ENCODE measurements at places on chromosomes 2 and 18.

DNA sequence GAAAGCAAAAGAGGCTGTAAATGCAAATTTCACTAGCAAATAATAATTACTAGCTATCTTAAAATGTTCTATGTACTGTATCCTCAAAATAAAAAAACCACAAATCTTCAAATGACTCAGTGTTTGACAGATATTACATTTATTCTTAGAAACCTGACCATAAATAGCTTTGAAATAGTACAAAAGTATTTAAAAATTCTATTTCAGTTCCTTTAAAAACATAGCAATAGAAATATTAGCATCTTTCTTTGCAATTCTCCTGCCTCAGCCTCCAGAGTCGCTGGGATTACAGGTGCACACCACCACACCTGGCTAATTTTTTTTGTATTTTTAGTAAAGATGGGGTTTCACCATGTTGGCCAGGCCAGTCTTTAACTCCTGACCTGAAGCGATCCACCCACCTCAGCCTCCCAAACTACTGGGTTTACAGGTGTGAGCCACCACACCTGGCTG, 50.6 kb downstream of the MSH6 start:
- DNase-seq: no peak

- no peak for DNase-seq
Measured at GRCh38 chr2:23803965-23804542, 122.9 kb downstream of the ATAD2B start.

- DNase-seq: no peak
Measured at GRCh38 chr2:54680397-54681041, 42.9 kb upstream of the EML6 start.

GRCh38 chr18:26792661-26793060, 72.8 kb downstream of the AQP4 start:
- DNase-seq: no peak

DNA sequence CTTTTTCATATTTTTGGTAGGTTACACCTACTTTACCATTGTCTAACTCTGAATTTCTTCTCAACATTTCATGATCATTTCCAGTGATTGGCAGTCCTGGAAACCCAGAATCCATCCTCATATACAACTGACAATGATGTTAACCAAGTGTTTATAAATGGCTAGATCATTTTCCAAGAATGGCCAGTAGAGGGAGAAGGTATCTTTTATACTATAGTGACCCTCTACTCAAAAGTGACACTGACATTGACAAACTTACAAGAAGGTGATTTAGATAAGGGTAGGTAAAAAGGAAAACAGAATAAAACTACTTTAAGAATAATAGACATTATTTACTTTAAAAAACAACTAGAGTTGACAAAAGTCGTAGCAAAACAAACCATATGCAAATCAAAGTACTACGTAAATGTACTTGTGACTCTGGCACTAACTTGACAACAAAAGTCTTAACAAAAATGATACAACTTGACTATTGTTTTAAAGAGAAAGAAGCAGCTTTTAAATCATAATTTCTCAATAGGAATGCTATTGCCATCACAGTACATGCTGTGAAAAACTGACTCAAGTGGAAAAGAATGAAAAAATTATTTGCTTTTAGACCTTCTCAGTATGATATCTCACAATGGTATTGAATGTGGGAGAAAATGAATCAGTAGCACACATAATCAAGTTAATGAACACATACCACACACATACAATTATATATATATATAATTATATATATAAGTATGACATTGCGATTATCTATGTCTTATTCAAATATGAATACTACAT, 76.6 kb upstream of the GRB14 start:
- no peak for DNase-seq

- DNase-seq: no peak
Measured at GRCh38 chr2:215811003-215811402, 202.3 kb downstream of the MREG start.

DNA sequence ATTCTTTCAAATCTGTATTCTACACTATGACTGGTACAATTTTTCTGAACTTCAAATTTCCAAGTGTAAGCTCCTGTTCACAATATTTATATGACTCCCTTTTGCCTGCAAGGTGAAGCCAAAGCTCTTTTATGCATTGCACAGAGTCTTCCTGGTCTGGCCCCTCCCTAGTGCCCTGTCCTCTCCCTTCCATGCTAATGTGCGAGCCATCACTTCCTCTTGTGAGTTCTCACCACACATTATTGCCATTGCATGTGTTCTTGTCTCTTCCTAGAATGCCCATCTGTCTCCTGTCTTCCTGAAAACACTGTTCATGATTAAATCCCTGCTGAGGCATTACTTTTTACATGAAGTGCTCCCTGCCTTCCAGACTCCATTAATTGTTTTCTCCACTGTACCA, 169.9 kb downstream of the MC4R start:
- no peak for DNase-seq

- no peak for DNase-seq
Measured at GRCh38 chr18:46213295-46213694, 109.1 kb downstream of the HAUS1 start.

DNA sequence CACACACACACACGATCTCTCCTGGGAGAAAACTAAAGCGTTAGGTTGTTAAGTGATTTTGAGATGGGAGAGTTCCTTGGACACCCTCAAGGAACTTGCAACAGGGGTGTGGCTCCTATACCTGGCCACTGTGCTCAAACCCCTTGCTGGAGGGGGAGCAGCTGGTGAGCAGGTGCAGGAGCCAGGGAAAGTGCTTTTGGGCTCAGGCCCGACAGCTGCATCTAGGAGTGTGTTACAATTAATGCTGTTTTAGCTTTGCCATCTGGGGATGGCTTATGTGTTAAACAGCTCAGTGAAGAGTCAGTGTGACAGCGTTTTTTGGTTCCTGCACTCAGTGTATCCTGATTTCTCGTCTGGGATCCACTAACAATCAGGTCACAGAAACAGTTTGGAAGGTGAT, 510.8 kb downstream of the TRIB2 start:
- no peak for DNase-seq

GRCh38 chr2:214674278-214674677, 135.2 kb downstream of the BARD1 start:
- DNase-seq: no peak

GRCh38 chr2:75788902-75789301, 78.2 kb upstream of the GCFC2 start:
- no peak for DNase-seq

- no peak for DNase-seq
Measured at GRCh38 chr2:55585451-55586080, 31.9 kb downstream of the PPP4R3B start.

- DNase-seq: no peak
Measured at GRCh38 chr18:2547477-2548087, 23.7 kb downstream of the METTL4 start.

DNA sequence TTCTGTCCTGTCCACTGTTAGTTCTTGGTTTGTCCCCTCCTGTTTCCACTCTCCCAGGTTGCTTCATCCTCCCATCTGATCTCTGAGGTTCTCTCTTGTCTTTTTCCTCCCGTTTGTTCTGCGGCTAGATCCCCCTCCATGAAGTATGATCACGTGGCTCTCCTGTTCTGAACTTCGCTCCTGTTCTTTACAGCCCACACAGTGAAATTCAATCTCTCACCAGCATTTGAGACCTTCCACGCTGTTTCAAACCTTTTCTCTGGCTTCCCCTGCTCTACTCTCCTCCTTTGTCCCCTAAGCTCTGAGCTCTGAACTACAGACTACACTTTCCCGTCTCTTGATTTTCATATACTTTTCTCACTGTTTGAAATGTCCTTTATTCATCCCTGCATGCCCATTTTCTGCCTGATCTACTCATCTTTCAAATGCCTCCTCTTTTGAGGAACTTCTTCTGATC, 83.5 kb downstream of the OSBPL6 start:
- DNase-seq: no peak

GRCh38 chr2:239386872-239387445, 13.9 kb downstream of the HDAC4 start:
- no peak for DNase-seq

GRCh38 chr2:186894478-186894877, 45.5 kb upstream of the ZSWIM2 start:
- no peak for DNase-seq

DNA sequence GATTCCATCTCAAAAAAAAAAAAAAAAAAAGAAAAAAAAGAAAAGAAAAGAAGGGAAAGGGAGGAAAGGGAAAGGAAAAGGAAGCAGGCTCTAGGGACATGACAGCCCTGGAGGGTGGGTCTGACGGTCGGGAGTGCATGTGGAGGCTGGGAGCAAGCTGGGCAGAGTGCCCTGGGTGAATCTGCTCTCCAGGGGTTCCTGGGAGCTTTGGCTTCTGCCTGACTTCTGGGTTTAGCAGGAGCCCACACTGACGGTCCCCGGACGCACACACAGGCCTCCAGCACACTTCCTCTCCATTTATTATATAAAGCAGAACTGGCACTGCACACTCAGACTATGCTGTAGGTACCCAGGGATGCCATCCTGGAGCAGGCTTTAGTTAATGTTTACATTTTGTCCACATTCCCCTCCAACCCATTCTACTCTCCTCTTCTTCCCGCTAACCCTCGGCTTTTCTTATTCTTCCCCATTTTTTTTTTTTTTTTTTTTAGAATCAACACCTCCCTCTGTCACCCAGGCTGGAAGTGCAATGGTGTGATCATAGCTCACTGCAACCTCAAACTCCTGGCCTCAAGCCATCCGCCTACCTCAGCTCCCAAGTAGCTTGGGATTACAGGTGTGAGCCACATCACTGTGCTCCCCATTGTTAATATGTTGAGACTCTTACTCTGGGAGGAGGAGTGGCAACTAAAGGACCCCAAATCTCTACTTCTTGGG, 151.1 kb upstream of the SLC1A4 start:
- DNase-seq: no peak

GRCh38 chr2:224584111-224584784, 915 bp downstream of the CUL3 start:
- DNase-seq: no peak

GRCh38 chr2:130762910-130763385, 7.6 kb downstream of the AMER3 start:
- no peak for DNase-seq

DNA sequence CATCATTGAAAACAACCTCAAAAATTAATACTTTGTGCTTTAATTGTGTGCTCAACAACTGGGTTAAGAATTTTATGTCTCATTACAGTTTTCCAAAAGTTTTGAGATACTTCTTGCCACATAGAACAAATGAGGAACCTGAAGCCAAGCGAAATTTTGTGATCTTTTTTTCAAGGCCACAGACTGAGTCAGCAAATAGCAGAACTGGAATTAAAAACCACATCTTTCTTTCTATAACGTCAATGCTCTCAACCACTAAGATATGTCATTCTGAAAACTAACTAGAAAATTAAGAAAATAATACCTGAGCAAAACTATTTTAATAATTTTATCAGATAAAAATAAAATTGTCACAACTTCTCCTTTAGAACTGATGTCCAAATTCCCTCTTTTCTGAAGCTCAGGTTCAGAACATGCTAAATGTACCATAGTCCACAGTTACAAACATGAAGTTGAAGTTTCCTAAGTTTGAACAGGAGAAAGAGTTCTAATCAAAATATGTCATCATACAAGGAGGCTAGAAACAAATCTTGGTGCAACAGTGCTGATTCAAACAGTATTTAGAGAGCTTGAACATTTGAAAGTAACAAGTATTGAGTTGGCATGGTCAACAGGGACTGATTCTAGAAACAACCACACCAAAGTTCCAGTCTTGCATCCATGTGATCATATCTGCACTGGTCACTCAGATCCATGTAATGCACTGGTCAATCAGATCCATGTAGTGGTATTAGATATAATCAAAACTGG, 27.6 kb upstream of the CALCRL start:
- no peak for DNase-seq

DNA sequence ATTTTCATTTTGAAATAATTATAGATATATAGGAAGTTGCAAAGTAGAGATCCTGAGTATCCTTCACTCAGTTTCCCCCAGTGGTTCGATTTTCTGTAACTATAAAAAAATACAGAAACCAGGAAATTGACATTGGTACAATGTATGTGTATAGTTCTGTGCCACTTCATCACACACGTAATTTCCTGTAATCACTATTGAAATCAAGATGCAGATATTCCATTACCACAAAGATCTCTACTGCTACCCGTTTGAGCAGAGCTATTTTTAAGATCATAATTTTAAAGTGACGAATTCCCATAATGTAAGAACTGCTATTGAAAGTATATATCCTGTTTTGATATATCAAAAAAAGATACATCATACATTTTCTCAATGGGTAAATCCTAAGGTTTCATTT, 142.3 kb downstream of the BABAM2 start:
- DNase-seq: no peak

DNA sequence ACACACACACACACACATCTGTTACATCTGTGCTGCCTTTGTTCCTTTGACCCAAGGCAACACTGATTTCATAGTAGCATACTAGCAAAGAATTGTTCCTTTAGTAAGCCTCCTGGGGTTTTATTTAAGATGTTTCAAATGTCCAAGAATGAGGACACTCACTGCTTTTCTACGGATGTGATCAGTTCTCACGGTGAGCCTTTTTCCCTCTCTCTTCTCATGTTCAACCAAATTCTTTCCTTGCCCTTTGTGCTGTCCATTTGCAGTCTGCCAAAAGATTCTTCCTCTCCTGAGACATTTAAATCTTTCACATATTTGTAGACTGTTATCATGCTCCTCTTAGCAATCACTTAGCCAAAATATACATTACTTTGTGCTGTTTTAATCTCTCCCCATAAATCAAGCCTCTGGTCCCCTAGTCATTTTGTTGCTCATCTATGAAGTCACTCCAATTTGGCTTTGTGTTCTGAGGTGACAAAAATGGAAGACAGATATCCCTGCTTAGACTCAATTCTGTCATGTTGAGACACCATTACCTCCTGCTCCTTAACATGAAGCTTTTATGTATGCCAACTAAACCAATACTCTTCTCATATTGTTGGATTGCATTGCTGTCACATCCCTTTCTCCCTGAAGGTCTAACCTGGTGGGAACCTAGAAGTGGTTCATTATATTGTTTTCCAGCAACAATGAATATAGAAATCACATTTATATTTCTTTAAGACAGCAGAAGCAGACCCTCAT, 1605.3 kb upstream of the ACVR2A start:
- no peak for DNase-seq

- DNase-seq: no peak
Measured at GRCh38 chr2:40028792-40029488, 249.9 kb upstream of the THUMPD2 start.

DNA sequence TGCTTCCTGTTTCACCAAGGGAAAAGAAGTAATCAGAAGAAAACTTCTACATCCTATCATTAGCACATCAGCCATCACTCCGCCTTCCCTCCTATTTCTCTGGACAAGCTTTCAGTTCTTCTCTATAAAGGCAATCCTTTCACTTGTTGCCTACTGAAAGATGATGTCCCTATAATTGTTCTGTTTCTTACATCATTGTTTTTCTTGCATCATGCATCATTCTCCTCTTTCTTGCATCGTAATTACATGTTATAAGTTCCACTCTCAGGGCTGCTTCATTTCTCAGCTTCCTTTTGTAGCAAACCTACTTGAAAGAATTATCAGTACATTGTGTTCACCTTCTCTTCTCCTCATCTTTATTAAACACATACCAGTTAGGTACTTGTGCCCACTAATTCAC, 7.2 kb downstream of the SLC30A6 start:
- DNase-seq: no peak

DNA sequence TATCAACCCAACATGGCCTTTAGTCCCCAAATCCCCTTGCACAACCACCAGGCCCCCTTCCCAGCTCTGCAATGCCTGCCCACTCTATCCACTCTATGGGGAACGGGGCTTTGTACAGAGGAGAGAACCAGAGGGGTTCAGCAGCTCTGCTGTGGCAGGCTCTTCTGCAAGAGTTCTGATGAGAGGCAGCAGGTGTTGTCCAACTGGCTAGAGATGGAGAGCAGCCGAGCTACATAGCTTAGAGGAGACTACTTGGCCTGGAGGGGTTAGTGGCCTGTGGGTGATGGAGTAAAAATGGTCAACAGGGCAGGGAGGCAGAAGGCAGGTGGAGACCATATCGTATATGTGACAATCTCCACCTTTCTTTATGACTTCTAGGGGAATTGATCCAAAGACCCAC, 103.0 kb downstream of the QPCT start:
- no peak for DNase-seq

All from stimulated activated CD4-positive, alpha-beta T cell treated with anti-CD3 and anti-CD28 coated beads, Interleukin-1b, Interleukin-23, amount 100 ng/mL, for 1 hour (primary cell).